Hematopoietic multipotent progenitor cell treated with erythropoietin and hydrocortisone succinate and interleukin-3 and kit ligand, for 4 days (in vitro differentiated cells): ENCODE measurements at places on chromosomes 7 and 10.

- DNase-seq: peak; percentile 80
Measured at GRCh38 chr10:106705681-106706100, 458.8 kb downstream of the SORCS1 start.

GRCh38 chr10:63456437-63457210, 9.2 kb downstream of the JMJD1C start:
- DNase-seq: no peak

GRCh38 chr7:146892151-146892550, 775.5 kb downstream of the CNTNAP2 start:
- no peak for DNase-seq

DNA sequence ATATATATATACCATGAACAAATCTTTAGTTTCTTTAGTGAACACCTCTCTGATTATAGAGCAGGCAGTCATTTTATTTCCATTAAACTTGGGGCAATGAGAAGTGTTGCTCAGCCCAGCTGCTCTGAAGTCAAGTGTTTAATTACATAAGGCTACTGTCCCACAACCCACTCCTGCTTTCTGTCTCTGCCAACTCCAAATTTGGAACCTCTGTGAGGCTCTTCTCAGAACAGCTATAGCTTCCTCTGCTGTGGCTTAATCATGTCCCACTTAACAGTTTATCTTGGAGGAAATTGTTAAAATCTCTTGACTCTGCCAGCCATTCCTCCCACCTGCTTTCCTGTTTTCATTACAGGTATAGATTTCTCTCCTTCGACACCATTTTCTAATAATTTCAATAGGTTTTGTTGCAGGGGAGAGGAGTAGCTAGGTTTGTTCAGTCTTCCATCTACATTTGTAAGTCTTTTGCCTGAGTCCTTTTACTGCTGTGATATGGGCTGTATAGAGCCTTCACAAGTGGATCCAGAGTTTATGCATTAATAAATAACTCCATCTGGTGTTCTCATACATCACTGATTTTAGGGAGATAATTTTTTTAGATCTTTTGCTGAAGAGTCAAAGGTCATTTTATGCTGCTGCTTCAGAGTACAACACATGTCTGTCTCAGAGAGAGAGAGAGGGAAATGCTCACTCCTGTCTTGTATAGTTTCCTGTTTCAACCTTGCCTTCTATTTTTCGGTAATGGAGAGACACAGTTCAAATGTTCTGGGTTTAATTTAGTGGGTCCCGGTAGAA, 170.4 kb downstream of the WNT2 start:
- no peak for DNase-seq

DNA sequence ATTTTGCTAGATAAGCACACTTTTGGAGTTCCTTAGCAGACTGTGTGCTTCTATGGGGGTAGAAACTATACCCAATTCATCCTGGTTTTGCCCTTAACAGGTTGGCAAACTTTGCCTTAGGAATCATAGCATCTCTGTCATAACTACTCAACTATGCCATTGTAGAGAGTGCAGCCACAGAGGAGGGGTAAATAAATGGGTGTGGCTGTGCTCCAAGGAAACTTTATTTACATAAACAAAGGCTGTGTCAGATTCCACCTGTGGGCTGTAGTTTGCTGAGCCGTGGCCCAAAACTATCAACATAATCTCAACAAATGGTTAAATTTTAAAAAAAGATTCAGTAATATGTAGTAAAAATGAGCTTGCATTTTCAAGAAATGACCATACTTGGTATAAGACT, 51.6 kb upstream of the LAMB1 start:
- no peak for DNase-seq

- peak; percentile 49 for DNase-seq
Measured at GRCh38 chr7:88169717-88170320, 50.0 kb downstream of the SRI start.

DNA sequence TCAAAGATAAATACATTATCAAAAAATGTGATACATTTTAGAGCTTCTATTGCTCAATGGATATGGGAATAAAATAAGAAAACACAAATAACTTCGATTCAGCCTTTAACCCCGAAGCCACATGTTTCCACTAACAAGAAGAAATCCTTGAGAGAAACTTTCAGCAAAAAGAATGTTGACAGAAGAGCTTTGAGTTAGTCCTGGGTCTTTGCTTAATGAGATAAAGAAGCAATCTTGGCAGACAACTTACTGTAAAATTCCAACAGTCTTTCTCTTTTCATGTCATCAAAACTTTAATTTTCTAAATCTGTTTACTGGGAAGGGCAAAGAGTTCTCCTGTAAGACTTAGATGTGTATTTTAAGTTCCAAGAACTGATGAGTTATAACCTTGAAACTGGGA, 810.2 kb downstream of the CNTNAP2 start:
- no peak for DNase-seq

DNA sequence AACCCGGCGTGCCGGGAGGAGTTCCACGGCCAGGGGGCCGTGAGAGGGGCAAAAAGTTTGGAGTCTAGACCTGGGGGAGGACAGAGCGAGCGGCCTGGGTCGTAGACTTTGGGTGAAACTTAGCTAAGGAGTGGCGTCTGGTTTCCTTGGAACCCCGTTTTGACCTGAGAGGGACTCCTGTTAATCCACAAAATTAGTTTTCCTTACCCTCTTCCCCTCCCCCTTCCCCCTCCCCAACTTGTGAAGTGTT, 574 bp downstream of the MARCHF5 start:
- no peak for DNase-seq

DNA sequence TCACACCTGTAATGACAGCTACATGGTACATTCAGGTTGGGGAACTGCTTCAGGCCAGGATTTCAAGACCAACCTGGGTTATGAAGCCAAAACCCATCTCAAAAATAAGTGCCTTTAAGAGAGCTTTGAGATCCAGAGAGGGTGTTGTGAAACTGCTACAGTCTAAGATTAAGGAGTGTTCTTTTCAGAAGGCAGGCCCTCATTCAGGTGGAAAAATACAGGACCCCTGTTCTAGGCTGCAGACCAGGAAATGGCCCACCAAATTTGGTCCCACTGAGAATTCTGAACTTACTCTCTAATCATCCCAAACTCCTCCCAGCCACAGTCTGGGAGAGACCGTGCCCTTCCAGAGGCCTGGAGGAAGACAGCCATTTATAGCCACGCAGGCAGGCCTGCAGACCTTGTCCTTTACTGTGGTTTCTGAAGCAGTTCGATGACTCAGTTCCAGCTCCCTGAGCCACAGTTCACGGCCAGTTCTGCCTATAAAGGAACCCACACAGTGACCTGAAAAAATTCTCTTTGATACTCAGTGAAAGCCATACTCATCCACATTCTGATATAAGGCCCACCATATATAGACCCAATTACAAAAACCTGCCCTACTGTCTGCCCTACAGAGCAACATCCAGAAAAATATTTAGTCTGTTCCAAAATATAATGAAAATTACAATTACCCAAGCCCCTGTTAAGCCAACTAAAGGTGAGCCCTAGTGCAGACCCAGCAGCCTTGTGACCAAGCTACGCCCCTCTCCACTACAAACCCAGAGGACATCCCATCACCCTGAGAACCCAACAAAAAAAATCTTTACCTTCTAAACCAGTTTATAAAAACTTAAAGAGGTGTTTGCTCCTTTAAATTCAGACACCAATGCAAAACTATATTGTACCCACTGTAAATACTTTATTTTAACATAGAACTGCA, 21.2 kb downstream of the ZNF680 start:
- no peak for DNase-seq

- peak; percentile 70 for DNase-seq
Measured at GRCh38 chr10:88253-88652, 39.2 kb upstream of the TUBB8 start.

DNA sequence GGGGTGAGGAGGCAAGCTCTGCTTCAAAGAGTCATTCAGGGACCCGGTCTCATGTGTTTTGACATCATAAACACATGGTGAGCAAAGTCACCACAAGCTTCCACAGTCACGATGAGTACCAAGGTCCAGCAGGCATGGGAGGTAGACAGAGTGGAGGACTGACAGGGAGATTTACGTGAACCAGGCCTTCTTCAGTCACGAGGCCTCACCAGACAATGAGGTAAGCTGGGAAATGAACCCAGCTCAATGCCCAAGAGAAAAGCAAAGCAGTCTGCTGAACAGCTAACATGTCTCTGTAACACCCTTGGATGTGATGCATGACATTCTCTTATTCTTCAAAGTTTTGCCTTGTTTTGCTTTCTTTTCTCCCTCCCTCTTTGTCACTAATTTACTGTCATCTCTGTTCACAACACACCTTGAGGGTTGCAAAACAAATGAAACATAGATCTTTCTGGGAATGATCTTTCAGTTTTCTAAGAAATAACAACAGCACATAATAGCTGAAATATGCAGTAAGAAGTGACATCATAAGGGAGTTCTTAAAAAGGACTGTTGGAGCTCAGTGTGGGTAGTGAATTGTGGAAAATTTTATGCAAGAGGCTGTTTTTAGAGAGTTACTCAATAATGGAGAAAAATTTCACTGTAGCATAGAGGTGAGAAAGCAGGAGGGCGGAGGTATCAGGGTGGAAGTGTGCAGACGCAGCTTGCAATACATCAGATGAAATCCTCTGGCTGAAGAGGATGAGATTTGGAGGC, 9.0 kb downstream of the PPP1R17 start:
- DNase-seq: no peak

DNA sequence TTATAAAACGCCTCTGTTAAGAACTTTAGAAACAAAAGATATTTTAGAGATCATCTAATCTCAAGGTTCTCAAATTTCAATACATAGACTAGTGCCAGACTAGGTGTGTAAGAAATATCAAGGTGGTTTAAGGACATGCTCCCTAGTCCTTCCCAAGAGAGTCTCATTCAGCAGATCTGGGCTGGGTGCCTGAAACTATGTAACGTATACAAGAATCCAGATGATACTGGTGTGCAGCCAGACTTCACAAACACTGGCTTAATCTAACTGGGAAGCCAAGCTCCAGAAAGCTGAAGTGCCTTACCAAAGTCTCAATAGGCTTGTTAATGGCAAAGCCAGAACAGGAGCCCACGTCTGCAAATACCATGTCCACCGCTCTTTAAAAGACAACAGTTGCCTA, 105.0 kb upstream of the AMPH start:
- DNase-seq: no peak

- DNase-seq: no peak
Measured at GRCh38 chr7:18958627-18959026, 158.8 kb downstream of the TWIST1 start.

DNA sequence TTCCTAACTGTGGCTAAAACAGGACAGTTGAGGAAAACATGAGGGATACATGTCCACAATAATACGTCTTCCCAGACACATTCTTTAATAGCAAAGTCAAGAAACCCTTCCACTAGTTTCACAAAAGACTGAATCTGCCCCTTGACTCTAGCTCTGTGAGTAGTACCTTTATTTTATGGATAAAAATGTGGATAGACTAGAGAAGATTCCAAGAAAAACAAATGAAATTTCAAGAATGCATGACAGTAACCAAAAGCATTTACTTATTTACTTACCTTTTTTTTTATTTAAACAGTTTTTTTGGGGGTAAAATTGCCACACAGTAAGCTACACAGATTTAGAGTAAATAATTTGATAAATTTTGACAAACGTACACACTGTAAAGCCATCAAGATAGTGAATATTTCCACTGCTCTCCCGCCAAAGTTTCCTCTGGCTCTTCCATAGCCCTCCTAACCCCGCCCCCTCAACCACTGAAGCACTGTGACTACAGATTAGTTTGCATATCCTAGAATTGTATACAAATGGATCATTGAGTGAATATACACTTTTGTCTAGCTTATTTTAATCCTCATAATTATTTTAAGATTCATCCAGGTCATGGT, 420.4 kb upstream of the ZMIZ1 start:
- no peak for DNase-seq

DNA sequence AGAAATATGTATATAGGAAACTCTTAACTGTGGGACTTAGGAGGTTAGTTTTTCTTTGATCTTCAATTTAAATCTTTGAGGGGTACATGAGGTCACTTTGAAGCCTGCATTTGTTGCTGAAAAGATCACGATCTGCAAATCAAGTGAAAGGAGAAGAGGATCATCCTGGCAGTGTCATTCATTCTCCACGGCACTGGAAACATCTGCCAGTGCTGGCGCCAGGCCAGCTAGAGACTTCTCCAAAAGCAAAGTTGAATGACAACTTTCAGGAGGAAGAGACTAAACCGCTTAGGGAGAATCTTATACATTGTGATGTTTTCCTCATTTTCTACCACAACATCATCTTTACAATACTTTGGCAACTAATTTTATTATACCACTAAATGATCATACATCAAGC, 42.5 kb downstream of the MRC1 start:
- DNase-seq: peak; percentile 78

DNA sequence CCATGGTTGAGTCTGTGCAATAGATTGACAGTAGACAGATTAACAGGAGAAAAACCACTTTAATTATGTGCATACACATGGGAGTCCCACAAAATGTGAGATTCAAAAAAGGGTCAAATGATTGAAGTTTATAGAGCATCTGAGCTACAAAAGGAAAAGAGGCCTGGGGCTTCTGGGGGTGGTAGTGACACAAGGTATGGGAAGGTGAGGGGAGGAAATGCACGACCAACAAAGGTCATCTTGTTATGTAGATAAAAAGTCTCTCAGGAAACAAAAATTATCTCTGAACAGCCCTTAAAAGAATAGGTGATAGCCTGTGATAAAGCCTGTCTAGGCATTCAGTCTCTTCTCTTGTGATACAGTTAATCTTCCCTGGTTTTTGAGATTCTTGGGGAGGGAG, 141.7 kb downstream of the SEC23IP start:
- no peak for DNase-seq

- DNase-seq: peak; percentile 18
Measured at GRCh38 chr10:22434521-22434920, 89.2 kb downstream of the SPAG6 start.

GRCh38 chr10:94186722-94187121, 176.0 kb downstream of the NOC3L start:
- DNase-seq: no peak

DNA sequence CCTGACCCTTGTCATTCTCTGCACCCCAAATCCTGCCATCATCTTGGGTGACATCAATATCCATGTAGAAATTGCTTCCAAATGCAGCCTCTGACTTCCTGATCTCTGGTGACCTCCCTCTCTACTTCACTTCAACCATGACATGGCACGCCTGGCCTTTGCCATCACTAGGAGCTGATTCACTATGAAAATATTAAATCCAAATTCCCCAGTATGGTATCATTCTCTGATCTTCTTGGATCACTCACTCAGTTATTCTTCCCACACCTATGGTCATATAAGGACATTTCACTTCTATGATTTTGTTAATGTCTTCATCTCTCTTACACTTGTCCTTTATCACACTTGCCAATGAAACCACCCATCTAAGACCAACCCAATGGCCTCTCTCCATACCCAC, 73.7 kb upstream of the ODAD2 start:
- no peak for DNase-seq

DNA sequence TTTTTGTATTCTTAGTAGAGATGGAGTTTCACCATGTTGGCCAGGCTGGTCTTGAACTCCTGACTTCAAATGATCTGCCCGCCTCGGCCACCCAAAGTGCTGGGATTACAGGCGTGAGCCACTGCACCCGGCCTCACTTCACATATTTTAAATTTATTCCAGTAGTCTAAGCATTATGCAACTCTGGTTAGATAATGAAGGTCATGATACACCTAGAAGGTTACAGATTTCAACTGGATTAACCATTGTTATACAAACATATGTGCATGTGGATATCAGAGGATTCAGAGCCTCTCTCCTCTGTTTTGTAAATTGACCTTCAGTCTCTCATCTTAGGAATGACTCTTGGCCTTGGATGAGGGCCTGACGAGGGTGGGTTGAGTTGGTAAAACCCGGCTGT, 146.3 kb downstream of the DPP6 start:
- no peak for DNase-seq

- DNase-seq: no peak
Measured at GRCh38 chr7:15495170-15495569, 66.6 kb downstream of the AGMO start.

GRCh38 chr10:132595854-132596253, 58.3 kb downstream of the INPP5A start:
- no peak for DNase-seq
